ENCODE measurements at places on chromosomes 11 and 22.
A peak's percentile ranks its signal among the peaks of the same experiment; 100 is the strongest.

DNA sequence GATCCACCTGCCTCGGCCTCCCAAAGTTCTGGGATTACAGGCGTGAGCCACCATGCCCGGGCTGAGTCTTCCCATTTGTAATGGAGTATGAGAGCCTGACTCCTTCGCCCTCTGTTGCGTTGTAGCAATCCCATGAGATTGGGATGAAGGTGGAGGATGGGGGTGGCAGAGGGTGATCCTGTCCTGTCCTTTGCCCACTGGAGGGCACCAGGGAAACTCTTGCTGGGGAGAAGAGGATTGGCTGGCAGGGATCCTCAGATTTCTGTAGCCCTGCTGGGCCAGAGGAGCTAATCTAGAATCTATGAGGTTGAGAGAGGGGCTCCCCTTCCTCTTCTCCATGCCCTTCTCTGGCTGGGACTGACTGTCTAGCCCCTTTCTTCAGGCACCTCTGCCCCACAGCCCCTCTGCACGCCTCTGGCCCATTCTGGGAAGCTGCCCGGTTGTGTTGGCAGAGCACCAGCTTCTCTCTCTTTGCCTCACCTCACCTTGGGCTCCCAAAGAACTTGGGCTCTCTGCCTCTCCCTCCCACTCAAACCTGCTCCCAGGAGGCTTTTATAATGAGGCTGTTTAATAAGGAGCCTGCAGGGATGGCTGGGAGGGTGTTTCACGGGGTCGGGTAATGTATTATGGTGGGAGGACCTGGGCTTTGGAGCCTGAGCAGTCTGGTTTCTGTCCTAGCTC lies 9.5 kb upstream of the CATSPER1 start:
- no peak overlapping the region for H3K27ac ChIP-seq
- H3K4me3 ChIP-seq = no peak overlapping the region
- no peaks in the 10 kb centered on the region for H3K36me3 ChIP-seq
- peaks cover 2% of the 10 kb centered on the region for H3K27me3 ChIP-seq
- DNase-seq = no peak
- no peaks in the 10 kb centered on the region for H3K4me1 ChIP-seq

- no peak overlapping the region for H3K4me3 ChIP-seq
- H3K27me3 ChIP-seq = no peaks in the 10 kb centered on the region
- H3K27ac ChIP-seq = no peak overlapping the region
- no peak for DNase-seq
Observed at GRCh38 chr11:58625826-58626460, 3.5 kb downstream of the CNTF start.

GRCh38 chr11:121656328-121657090 lies 203.7 kb upstream of the SORL1-AS1 start:
- H3K27me3 ChIP-seq = no peaks in the 10 kb centered on the region
- H3K4me3 ChIP-seq = no peak overlapping the region
- H3K36me3 ChIP-seq = no peaks in the 10 kb centered on the region
- H3K27ac ChIP-seq = no peak overlapping the region
- H3K4me1 ChIP-seq = no peaks in the 10 kb centered on the region
- no peak for DNase-seq

GRCh38 chr11:39732001-39732400 lies 1727.5 kb downstream of the LRRC4C start:
- H3K4me3 ChIP-seq = no peak overlapping the region
- H3K4me1 ChIP-seq = no peaks in the 10 kb centered on the region
- no peak overlapping the region for H3K27ac ChIP-seq
- H3K36me3 ChIP-seq = no peaks in the 10 kb centered on the region
- no peaks in the 10 kb centered on the region for H3K27me3 ChIP-seq

DNA sequence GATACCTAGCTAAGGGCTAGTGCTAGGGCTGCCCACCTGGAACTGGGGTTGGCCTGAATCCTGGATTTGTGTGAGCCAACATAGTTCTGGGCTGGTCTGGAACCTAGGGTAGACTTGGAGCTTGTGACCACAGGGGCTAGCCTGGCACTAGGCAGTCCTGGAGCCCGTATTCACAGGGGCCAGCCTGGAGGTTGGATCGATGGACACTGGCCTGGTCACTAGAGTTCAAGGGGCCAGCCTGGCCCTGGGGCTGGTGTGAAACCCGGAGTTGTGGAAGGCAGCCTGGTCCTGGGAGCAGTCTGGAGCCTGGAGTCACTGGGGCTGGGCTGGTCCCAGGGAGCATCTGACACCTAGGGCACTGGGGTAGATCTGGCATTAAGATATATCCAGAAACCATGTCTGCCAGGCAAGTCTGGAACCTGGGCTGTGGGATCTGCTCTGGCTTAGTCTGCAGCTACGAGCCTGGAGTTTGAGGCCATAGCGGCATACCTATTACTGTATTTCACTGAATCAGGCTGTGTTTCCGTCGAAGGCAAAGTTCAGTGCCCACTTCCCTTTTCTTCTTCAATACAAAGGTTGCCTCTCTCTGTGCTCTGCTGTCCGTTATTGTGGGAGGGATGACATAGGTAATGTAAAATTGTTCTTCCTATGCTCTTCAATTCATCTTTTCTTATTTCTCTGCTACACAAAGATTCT lies 9.1 kb upstream of the GLYATL1B start:
- no peak for DNase-seq
- no peaks in the 10 kb centered on the region for H3K27me3 ChIP-seq
- H3K4me1 ChIP-seq = no peaks in the 10 kb centered on the region

DNA sequence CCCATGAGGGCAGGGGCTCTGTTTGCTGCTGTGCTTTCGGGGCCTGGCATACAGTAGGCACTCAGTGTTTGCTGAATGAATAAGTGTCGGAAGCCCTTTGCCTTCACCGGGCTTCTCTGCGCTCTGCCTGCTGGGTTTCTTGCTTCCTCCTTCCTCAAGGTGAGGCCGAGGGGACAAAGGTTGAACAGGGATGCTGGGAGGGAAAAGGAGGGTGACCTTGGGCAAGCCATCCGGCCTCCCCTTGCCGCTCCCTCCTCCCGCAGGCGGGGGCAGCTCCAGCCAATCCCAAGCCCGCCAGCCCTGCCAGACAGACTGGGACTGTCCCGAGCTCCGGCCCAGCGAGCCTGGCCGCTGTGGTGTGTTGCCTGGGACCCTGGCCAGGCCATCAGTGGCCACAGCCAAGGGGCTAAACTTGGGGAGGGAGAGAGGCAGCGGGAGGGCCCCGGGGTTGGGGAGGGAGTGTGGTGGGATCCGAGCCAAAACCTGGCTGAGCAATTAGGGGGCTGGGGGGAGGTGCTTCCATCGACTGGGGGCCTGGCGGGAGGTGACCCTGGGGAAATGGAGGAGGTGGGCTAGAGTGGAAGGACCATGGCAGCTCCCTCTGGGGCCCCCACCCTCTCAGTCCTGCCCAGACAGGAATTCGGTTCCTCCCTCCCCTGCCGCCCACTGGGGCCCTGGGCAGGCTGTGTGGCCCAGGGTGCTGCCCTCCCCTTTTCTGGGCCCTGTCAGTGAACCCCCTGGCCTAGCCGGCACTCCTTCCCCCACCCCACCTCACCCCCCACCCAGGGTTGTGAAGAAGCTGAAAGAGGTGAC lies 3.4 kb upstream of the RCOR2 start:
- no peaks in the 10 kb centered on the region for H3K27me3 ChIP-seq
- no peak overlapping the region for H3K4me3 ChIP-seq
- H3K4me1 ChIP-seq = peaks cover 65% of the 10 kb centered on the region
- DNase-seq = no peak
- no peak overlapping the region for H3K27ac ChIP-seq
- no peaks in the 10 kb centered on the region for H3K36me3 ChIP-seq

DNA sequence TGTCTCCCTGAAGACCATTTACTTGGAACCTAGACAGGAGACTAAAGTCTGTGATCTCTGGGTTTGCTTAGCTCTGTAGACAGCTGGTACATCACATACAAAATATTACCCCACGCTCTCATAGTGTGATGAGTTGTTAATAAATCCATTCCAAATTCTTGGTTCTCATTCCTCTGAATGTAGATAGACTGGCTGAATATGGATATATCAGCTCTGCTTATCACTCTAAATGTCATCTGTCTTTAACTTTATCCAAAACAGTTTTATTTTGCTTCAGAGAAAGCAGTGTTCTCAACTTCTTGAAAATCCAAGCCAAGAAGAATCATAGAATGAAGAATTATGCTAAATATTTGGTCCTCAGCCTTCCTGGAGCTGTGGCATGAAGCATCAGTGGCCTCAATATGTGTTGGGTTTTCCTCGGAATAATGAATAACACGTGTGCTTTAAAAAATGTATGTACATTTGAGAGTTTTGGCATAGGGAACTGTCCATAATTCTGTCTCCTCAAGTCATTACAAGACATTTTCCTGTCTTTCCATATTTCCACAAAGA lies 10.5 kb upstream of the LDLRAD3 start:
- no peaks in the 10 kb centered on the region for H3K36me3 ChIP-seq
- H3K4me1 ChIP-seq = no peaks in the 10 kb centered on the region
- H3K27ac ChIP-seq = no peak overlapping the region
- no peak overlapping the region for H3K4me3 ChIP-seq

DNA sequence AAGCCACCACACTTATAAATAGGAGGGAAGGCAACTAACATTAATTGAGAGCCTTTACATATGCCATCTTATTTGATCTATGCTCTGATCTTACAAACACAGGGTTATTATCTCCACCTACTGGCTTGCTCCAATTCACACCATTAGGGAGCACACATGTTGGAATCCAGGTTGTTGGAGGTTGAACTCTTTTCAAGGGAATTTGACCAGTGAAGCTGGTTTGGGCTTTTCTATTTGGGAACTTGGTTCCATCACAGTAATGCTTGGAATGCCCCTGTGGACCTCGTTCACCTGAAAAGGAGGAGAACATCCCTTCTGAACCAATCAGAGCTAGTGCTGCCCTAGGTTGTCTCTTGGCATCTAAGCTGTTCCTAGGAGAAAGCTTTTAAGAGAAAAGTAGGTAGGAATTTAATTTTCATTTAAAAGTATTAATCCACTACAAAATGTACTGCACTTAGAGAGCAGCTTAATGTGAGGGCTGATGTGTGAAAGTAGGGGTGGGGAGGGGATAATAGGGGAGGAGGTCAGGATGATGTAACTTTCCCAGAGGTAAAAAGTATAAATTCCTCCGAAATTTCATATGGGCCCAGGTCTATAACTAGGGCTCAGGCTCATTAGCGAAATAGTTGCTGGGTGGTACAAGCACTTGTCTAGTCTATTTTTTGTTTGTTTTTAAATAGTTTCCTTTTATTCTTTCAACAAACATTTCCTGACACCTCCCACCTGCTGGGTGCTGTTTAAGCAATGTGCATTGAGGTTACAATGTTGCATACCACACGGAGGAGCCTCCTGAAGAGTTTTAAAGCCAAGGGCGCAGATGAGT lies 7.6 kb upstream of the MICAL2 start:
- no peak for DNase-seq
- H3K27ac ChIP-seq = no peak overlapping the region
- H3K4me3 ChIP-seq = no peak overlapping the region

- peaks cover 90% of the 10 kb centered on the region for H3K27me3 ChIP-seq
- H3K27ac ChIP-seq = no peak overlapping the region
- H3K36me3 ChIP-seq = no peaks in the 10 kb centered on the region
- no peak overlapping the region for H3K4me3 ChIP-seq
- H3K4me1 ChIP-seq = peaks cover 4% of the 10 kb centered on the region
Observed at GRCh38 chr11:69494851-69495250, 13.4 kb downstream of the LINC01488 start.

- no peak for DNase-seq
- no peak overlapping the region for H3K4me3 ChIP-seq
- H3K27me3 ChIP-seq = no peaks in the 10 kb centered on the region
- no peaks in the 10 kb centered on the region for H3K36me3 ChIP-seq
- H3K27ac ChIP-seq = no peak overlapping the region
- H3K4me1 ChIP-seq = no peaks in the 10 kb centered on the region
Observed at GRCh38 chr22:48706934-48707762, 1120.5 kb downstream of the BRD1 start.

DNA sequence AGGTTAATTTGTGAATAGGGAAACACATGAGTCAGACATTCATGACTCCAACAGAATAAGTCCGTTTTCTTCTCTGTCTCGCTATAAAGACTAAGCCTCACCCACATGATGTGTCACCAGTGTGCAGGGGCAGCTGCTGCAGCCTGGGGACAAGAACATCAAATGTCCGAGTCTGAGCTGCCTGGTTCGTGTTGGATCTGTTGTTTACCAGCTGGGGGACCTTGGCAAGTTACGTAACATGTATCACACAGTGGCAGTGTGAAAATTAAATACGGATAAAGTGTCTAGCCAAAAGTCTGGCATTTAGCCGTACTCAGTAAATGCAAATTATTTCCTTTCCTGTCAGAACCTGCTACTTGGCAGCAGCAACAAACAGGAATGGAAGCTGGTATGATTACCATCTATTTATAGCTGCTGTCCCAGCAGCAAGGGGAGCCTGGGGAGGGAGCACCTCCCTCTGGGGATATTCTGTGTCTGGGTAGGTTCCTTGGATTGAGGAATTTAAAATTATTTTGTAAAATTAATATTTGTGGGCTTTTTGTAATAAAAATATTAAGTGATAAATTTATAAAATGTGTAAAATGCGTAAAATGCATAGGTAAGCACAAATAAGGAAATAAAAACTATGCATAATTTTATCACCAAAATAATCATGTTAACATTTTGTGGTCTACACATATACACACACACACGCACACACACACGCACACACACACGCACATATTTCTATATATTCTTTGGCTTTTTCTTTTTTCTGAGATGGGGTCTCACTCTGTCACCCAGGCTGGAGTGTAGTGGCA lies 1.3 kb upstream of the CLDN25 start:
- H3K36me3 ChIP-seq = no peaks in the 10 kb centered on the region
- no peak overlapping the region for H3K27ac ChIP-seq
- DNase-seq = no peak
- no peaks in the 10 kb centered on the region for H3K4me1 ChIP-seq
- H3K4me3 ChIP-seq = no peak overlapping the region

- no peak for DNase-seq
- H3K4me3 ChIP-seq = no peak overlapping the region
- no peaks in the 10 kb centered on the region for H3K36me3 ChIP-seq
Observed at GRCh38 chr22:17964643-17965042, 59.7 kb downstream of the MICAL3 start.

DNA sequence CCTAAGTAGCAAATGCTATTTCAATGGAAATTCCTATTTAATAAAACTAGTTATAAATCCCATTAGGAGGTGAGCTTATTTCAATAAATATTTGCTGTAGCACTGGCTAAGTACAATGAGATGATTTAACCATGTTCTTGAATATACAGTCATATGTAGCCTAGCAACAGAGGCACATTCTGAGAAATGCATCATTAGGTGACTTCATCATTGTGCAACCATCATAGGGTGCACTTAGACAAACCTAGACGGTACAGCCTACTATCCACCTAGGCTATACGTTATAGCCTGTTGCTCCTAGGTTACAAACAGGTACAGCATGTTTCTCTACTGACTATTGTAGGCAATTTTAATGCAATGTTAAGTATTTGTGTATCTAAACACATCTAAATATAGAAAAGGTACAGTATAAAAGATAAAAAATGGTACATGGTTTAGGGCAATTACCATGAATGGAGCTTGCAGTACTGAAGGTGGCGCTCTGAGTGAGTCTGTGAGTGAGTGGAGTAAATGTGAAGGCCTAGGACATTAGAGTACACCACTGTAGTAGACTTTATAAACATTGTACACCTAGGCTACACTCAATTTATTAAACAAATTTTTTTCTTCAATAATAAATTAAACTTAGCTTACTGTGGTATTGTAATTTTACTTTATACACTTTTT lies 350.1 kb downstream of the CASP12 start:
- no peak for DNase-seq
- no peaks in the 10 kb centered on the region for H3K4me1 ChIP-seq
- H3K27ac ChIP-seq = no peak overlapping the region

GRCh38 chr22:38881997-38882879 lies 10.2 kb upstream of the CBX6 start:
- H3K36me3 ChIP-seq = no peaks in the 10 kb centered on the region
- H3K27ac ChIP-seq = no peak overlapping the region
- H3K4me1 ChIP-seq = no peaks in the 10 kb centered on the region
- H3K27me3 ChIP-seq = peaks cover 29% of the 10 kb centered on the region
- DNase-seq = peak; percentile 2
- no peak overlapping the region for H3K4me3 ChIP-seq

All from K562 (cell line).